Mesendoderm (in vitro differentiated cells): ENCODE measurements at places on chromosomes 16 and 17.

DNA sequence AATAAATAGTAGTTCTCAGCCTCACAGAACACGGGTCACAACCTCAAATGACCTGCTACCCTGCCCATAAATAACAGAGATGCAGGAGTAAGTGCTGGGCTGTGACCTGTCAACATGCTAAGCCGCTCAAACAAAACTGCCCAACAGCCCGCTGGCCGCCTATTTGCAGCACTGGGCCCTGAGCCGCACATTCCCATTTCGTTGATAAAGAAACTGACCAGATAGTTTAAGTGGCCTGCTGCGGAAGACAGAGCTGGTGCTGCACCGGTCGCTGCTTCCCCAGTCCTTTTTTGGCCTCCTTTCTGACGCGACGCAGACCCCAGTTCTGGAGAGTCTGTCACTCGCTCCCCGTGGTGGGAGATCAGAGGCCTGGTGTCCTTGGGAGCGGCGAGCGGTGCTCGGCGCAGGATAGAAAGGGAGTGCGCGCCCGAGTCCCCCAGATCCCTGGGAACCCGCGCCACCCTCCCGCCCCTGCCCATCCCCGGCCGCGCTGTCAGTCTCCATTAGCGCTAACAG, 349 bp upstream of the SLC6A2 start:
- no peak for DNase-seq

- peak; percentile 71 for DNase-seq
Measured at GRCh38 chr17:51120357-51120738, 320 bp downstream of the SPAG9 start.

- peak; percentile 67 for DNase-seq
Measured at GRCh38 chr16:17277981-17278381, 192.8 kb downstream of the XYLT1 start.

- DNase-seq, result no peak
Measured at GRCh38 chr16:2058872-2059271, 11.1 kb downstream of the TSC2 start.

GRCh38 chr17:50165066-50165465, 739 bp upstream of the SGCA start:
- no peak for DNase-seq

- no peak for DNase-seq
Measured at GRCh38 chr17:2346475-2346874, 9.2 kb downstream of the SGSM2 start.

DNA sequence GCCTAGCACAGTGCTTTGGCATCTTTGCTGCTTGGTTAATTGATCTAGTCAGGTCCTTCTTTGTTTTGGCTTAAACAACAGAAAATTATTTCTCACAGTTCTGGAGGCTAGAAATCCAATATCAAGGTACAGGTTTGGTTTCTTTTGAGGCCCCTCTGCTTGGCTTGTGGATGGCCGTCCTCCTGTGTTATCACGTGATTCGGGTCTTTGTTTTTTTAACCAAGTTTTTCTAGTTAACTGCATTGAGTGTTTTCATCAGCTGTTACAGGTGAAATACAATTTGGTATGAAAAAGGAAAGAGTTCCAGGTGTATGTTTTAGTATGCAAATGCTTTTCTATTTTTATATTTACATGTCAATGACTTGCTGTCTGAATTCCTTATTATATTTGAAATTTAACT, 2.8 kb downstream of the NLK start:
- no peak for DNase-seq

DNA sequence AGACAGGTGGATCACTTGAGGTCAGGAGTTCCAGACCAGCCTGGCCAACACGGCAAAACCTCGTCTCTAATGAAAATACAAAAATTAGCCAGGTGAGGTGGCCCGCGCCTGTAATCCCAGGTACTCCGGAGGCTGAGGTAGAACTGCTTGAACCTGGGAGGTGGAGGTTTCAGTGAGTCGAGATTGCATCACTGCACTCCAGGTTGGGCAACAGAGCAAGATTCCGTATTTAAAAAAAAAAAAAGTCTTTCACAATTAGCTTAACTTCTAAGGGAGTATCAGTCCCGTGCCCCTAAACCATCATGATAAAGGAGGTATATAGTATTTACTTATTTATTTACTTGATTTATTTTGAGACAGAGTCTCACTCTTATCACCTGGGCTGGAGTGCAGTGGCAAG, 3.4 kb upstream of the MEFV start:
- DNase-seq, result no peak

DNA sequence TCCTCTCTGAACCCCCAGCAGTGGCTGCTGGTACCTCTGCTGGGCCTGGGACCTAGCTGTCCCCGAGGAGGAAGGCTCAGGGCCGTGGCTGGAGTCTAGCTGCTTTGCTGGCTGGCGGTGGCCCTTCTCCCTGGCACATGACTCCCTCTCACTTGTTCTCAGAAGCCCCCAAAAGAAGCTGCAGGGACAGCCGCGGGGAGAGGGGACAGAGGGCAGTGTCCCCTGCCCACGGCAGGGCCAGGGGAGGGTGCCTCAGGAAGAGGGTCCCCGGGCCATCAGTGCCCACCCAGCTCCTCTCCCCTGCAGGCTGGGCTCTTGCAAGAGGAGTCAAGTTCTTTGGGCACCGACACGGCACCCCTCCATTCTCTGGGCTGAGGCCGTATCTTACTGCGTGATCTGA, 46.6 kb downstream of the VAC14 start:
- no peak for DNase-seq

GRCh38 chr16:46830417-46830901, 521 bp downstream of the C16orf87 start:
- peak; percentile 50 for DNase-seq

GRCh38 chr17:978103-979093, 1.2 kb downstream of the NXN start:
- peak; percentile 48 for DNase-seq

GRCh38 chr16:49283376-49284049, 1.9 kb upstream of the CBLN1 start:
- DNase-seq, result peak; percentile 21
